ENCODE measurements at places on chromosomes 16 and 17.

GRCh38 chr17:49146620-49147306 is 14.2 kb downstream of the B4GALNT2 start:
- DNase-seq = no peak

DNA sequence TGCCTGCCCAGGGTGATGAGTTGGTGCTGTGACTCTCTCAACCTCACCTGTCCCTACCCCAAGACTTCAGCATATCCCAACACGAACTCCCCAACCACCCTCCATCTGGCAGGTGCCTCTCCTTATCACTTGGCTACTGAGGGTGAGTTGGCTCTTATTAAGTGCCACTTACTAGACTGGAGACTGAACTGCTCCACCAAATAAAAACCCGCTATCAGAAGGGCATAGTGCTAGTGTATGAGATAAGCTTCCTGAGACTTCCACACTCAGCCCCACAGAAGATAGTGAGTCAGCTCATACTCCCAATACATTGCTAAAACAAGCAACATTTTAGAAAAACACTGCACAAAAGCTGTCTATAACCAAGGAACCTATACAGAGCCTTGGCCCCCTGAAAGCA is 16.0 kb upstream of the CCL18 start:
- DNase-seq = no peak

DNA sequence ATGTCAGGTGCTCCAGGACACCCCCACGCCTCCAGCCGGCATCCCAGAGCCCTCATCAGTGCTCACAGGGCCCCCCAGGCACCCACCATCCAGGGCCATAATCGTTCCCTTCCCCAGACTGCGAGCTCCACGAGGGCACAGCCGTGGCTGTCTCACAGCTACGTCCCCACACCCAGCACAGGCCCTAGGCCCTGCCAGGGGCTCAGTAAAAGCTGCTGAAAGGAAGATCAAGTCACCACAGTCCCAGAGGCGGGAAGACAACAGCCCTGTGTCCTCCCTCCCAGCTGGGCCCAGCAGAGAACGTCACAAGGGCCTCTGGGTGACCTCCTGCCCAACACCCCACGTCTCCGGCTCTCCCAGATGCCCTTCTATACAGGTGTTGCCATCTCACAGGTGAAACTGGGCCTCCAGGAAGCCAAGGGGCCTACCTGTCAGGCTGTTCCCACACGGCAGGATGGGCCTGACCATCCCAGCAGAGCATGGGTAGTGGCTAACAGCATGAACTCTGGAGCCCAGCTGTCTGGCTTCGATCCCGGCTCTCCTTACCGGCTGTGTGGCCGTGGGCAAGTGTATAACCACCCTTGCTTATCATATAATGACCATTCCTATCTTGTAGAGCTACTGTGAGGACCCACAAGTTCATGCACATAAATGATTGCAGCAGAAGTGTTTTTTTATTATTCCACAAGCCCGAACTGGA is 17.9 kb downstream of the ARL2BP start:
- no peak for DNase-seq

DNA sequence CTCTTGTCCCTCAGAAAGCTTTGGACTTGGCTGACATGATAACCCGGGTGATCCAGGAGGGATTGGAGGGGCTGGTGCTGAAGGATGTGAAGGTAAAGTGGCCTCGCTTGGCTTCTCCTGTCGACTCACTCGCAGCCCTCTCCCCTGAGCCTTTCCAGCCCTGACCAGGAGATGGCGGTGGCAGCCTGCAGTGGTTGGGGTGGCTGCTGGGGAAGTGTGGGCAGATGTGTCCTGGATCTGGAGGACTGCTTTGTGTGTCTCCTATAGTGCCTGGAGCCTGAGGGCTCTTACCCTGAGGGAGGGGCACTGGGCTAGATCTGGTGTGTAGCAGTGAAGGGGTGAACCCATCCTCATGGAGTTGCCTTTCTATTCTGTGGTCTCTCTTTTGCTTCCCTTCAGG is 17.9 kb downstream of the LIG3 start:
- DNase-seq = peak; percentile 58

DNA sequence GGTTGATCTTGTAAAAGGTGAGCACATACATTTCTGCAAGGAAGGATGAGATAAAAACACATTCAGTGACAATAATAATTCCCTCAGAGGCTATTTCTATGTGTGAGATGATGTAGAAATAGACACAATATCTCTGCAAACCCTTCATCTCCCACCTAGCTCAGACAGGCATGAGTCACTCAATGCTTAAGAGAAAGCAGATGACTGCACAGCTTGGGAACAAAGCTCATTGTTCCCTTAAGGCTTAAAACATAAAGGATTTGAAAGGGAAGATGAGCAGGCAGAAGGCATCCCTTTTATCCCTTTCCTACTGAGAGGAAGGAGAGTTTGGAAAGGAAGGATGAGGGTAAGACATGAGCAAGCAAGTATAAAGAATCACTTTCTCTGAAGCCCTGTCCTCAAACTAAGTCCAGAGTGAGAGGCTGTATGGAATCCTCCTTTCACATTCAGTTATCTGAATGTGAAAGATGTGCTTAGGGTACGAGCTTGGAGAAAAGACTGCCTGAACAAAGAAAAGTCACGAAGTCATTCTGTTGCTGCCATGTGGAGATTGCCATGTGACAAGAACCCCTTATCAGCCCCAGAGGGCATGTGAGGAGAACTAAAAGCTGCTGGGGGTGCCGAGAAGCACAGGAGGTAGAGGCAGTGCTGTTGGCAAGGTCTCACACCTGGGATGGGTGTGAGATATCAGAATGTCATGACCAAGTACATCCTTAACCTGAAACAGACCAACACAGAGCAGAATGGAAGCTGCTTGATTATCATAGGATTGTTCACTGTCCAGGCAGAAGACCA is 58.2 kb downstream of the CNTNAP4 start:
- DNase-seq = no peak

GRCh38 chr17:78185981-78186691 is 716 bp downstream of the TK1 start:
- no peak for DNase-seq

DNA sequence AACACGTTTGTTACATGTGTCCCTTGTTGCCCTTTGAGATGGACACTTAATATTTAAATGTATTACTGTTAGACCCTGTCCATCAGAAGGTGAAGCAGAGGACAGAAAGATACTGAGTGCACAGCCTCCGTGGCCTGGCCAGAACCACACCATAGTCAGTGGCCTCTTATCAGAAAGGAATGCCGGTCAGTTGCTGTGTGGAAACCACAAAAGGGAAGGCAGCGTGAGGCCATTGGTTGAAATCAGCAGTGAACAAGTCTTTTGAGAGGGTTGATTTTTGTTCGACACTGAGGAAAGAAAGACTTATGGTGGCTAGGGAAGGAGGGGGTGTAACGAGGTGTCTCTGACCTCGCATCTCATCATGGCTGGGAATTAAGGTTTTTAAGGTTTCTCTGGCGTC is 85.4 kb upstream of the CLEC18A start:
- DNase-seq = no peak

GRCh38 chr16:48824271-48824670 is 214.3 kb upstream of the N4BP1 start:
- no peak for DNase-seq

- DNase-seq = no peak
Observed at GRCh38 chr17:69492410-69493071, 78.0 kb downstream of the MAP2K6 start.

GRCh38 chr17:871751-872519 is 89.8 kb downstream of the MRM3 start:
- no peak for DNase-seq

GRCh38 chr17:60077672-60078519 is 825 bp downstream of the HEATR6 start:
- DNase-seq = no peak

DNA sequence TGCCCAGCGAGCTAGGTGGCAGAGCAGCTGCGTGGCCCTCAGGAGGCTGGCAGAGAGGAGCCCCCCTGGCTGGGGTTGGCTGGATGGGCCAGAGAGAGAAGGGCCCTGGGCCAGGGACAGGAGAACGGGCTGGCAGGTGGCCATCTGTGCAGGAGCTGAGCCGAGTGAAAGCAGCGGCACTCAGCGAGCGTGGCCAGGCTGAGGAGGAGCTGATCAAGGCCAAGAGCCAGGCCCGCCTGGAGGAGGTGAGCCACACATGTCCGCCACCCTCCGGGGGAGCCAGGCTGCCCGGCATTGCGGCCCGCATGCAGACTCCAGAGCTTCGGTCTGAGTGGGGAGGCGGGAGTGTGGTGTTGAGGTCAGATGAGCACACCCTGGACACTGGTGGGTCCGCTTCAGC is 2.1 kb upstream of the RAC3 start:
- DNase-seq = no peak

DNA sequence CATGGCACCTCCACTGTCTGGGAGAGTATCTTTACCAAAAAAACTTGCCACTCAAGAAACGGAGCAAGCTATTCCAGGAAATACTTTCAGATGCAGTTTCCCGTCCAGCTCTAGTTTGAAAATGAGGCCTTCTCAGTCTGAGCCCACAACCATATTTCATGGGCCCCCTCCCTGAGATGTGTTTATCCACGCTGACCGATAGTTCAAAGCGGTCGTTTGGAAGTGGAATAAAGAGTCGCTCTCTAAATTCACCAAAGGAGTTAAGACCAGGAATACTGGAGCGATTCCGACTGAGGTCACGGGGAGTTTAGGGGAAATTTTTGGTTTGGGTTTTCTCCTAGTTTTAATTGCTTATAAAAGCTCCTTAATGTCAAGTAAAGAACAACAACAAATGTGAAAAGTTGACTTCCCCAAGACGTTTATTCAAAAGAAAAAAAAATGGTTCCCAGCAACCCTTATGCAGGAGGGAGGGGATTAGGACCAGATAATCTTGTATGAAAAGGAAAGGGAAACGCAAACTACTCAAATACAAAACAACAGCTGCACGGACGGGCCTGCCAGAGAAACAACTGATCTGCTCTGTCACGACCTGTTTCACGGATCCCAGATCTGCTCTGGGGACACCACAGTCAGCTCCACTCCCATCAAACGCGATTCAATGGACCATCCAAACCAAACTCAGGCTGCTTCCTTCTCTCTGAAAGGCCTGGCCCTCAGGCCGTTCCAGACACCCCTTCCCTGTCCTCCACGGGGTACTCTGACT is 77.1 kb downstream of the MRM3 start:
- no peak for DNase-seq

DNA sequence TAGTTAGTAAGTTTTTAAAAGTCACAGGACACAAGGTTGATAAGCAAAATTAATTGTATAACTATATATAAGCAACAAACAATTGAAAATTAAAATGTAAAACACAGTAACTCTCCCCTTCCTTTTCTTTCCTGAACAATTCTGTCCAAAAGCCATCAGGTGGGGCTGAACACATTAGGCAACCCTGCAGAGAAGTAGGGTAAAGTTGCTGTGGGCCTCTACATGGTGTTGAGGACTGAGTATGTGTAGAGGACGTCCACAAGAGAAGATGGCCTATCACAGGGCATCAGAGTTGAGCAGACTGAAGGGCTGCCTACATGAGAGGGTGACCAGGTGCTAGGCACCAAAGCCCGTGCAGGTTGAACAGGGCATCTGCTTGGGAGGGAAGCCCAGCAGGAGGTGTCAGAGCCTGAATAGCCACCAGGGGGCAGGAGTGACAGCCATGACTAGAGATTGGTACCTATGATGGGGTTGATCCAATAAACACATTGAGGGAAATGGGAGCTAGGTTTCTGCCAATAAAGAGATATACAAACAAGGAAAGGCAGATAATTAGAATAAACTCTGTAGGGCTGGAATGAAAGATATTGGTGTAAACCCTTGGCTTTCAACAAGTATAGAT is 415.1 kb downstream of the NPIPA8 start:
- DNase-seq = peak; percentile 4

- no peak for DNase-seq
Observed at GRCh38 chr17:66963909-66964771, at the start of gene CACNG4. Gene CACNG4 (plus strand): TSS chr17:66964707. CDS start chr17:66964912, 205 bp downstream.

DNA sequence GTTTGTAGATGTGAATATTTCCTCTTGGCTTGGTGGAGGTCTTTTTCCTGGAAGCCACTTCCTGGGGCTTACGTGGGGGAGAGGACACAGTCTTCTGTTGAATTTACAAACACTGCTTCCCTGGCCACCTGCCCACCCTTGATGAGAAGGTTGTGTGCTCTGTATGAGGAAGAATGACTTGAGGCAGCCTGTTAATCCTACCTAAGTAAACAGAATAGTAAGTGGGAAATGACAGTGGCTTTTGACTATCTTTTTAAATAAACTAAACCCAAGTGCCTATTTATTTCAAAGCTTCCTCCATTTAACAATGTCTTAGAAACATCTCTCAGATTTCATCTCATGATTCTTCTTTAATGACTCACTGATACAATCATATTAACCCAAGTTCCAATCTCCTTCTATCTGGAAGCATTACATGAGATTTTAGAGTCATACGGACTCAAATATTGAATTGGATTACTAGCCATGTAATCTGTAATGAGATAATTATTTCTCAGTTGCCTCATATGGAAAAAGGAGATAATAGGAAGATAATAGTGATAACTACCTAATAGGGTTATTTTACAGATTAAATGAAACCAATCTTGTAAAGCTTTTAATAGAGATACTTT is 96.6 kb upstream of the SMIM36 start:
- no peak for DNase-seq

GRCh38 chr17:32520104-32520701 is 33.4 kb downstream of the CDK5R1 start:
- no peak for DNase-seq

DNA sequence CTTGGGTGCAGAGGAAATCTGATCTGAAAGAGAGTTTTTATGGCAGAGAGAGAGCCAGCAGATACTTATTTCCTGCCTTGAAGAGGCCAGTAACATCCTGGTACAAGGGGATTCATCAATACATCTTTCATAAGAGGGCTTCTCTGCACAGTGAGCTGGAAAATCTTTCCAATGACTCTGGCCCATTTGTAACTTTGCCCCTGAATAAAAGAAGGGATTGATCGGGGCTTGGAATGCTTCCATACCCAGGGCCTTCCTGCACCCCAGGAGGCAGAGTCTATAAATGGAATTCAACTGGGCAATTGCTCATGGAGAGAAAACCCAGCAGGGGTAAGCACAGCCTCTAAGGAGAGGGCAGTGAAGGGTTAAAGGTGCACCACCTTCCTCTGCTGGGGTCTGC is 163.3 kb downstream of the XYLT1 start:
- no peak for DNase-seq

DNA sequence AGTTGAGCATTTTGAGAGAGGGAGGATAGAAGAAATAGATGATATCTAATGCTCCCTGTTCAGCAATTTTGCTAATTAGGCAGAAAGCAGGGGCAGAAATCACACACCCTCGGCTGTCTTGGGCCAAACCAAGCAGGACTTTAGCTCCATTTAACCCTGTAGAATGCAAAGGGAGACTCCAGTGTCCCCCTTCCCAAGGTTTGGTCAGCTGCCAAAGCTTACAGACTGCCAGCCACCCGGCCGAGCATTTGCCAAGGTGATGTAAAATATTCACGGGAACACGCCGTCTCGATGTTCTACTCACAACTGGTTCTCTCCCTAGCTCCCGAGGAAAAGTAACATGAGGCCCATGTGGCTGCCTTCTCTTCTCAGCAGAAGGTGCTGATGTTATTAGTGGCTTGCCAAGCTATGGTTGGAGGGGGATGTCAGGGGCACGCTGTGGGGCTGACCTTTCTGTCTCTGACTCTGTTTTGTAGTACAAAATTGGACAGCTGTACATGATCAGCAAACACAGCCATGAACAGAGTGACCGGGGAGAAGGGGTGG is 155.3 kb downstream of the PITPNC1 start:
- DNase-seq = no peak
